GM23248 (cell line): ENCODE measurements at places on chromosomes 12 and 14. TPM values are rescaled to one million over a fixed set of nuclear protein-coding genes. Genes with fewer than 3 reads are reported as not detected.

DNA sequence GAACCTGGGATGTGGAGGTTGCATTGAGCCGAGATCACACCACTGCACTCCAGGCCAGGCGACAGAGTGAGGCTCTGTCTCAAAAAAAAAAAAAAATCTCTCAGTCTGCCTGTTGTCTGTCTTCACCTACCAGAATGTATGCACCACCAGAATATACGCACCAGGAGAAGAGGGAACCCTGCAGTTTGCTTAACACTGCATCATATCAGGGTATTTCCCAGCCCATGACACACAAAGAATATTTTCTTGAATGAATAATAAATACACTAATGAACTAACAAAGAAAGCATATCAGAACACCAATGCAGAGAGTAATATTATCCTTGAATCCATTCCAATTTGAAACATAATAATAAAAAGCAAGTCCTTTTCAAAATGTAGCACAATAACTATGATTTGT lies 44.2 kb upstream of the FOXN3 start:
- no peak for DNase-seq

Gene MYO1H
- total RNA-seq, result not detected in 2 replicates

- no peak for DNase-seq
These were observed 5.2 kb downstream of the NEDD1 start for GRCh38 chr12:96912261-96912660.

DNA sequence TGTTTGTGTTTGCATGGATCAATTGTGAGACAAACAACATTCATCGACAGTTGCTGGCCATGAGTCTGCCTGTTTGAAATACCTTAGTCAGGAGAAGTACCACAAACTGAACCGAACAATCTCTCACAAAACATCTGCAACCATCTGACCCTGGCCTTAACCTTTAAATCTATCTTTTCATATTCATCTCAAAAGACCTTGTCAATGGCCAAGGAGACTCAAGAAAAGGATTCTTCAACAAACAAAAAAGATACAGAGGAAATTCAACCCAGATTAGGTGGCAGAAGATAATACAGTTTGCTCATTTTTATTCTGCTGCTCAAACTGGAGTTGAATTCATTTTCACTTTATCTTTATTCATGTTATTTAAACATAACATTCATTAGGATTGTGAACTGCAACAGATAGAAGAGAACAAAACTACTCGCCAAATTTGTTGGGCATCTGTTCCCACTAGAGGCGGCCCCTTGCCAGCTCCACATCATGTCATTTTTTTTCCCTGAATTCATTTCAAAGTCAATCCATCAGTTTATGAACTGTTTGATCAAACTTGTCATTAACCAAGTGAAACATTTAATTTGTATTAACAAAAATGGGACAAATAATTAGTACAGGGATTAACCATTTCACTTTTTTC lies 152.3 kb upstream of the OTX2 start:
- no peak for DNase-seq

Gene FAM186B
- total RNA-seq, result 0.22 and 1.4 TPM in 2 replicates

GRCh38 chr14:57748279-57748678 lies 117.6 kb downstream of the SLC35F4 start:
- DNase-seq, result peak; percentile 12

- peak; percentile 61 for DNase-seq
These were observed 12.4 kb upstream of the P2RX7 start for GRCh38 chr12:121120323-121120722.
